ENCODE measurements at places on chromosomes 1 and 21.

GRCh38 chr1:246803883-246804282, 79.7 kb downstream of the SCCPDH start:
- DNase-seq = no peak

- no peak for DNase-seq
Observed at GRCh38 chr1:240044620-240045019, 47.1 kb upstream of the FMN2 start.

DNA sequence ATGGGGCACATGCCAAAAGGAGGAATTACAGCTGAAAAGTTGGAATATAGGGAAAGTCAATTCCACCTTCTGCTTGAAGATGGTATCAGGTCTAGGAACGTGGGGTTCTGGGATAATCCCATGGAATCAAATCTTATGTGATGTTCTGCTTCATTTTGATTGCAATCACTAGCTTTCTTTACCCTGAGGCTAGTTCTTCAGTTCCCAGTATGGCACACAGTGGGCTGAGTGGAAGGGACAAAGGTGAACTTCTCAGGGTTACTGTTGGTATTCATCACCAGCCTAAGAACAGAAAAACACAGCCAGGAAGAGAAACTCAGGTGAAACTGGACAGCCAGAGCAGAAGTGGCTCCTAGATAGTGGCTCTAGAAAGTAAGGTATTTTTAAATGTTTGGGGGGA, 117.8 kb downstream of the TNFSF18 start:
- no peak for DNase-seq

GRCh38 chr1:185279571-185279970, 37.5 kb downstream of the IVNS1ABP start:
- DNase-seq = no peak

DNA sequence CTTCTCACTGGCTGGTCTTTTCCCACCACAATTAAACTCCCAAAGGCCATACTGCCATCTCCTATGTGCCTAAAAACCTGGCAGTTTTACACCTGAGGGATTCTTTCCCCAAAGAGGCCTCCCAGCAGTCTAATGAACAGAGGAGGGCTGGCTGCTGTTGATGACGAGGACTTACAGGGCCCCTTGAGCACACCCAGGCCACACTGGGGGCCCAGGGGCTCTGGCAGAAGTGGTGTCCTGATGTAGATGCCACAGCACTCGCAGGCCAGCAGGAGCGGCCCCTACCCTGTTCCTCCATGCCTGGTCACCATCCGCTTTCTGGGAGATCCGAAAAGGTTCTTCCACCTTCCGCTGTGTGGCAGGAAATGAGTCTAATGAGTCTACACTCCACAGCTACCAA, 24.2 kb downstream of the POFUT2 start:
- DNase-seq = no peak

DNA sequence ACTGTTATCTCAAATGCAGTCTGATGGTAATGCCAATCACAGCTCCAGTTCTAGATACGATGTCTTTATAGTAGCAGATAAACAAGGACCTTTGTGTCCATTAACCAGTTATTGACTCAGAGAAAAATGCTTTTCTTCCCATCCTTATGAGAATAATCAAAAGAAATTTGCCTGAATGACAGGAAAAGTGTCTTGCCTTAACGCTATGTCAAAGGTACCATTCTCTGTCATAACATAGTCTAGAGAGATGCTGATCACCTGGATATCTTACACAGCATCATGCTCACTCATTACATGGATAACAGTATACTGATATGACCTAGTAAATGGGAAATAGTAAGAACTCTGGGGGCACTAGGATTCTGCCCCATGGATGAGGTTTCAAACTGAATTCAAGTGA, 151.7 kb upstream of the NEGR1 start:
- DNase-seq = no peak

- DNase-seq = no peak
Observed at GRCh38 chr1:160801836-160802580, 6.0 kb downstream of the LY9 start.

GRCh38 chr1:219302697-219303096, 129.0 kb downstream of the LYPLAL1 start:
- no peak for DNase-seq

- peak; percentile 68 for DNase-seq
Observed at GRCh38 chr1:109498161-109498801, 4.4 kb downstream of the CYB561D1 start.

GRCh38 chr1:205500240-205501233, 3.9 kb upstream of the CDK18 start:
- no peak for DNase-seq

GRCh38 chr1:54006508-54006907, 11.5 kb downstream of the LDLRAD1 start:
- no peak for DNase-seq
